Panc1 (cell line): ENCODE measurements at places on chromosomes 13 and 19. TPM values are rescaled to one million over a fixed set of nuclear protein-coding genes. Genes with fewer than 3 reads are reported as not detected.

GRCh38 chr19:39582442-39582841, 19.9 kb upstream of the LGALS13 start:
- DNase-seq, result no peak
- no peak overlapping the region for H3K27ac ChIP-seq
- H3K4me1 ChIP-seq, result no peaks in the 10 kb centered on the region
- no peak overlapping the region for H3K4me3 ChIP-seq
- no peaks in the 10 kb centered on the region for H3K36me3 ChIP-seq

- H3K36me3 ChIP-seq, result peaks cover 16% of the 10 kb centered on the region; the same call in 1 of the 2 replicates
- H3K4me3 ChIP-seq, result no peak overlapping the region
- no peaks in the 10 kb centered on the region for H3K27me3 ChIP-seq
- peak overlapping the region; percentile 99 for H3K27ac ChIP-seq
- H3K4me1 ChIP-seq, result peaks cover 99% of the 10 kb centered on the region
- no peak for DNase-seq
Measured at GRCh38 chr13:97278435-97279411, 56.6 kb downstream of the MBNL2 start.

DNA sequence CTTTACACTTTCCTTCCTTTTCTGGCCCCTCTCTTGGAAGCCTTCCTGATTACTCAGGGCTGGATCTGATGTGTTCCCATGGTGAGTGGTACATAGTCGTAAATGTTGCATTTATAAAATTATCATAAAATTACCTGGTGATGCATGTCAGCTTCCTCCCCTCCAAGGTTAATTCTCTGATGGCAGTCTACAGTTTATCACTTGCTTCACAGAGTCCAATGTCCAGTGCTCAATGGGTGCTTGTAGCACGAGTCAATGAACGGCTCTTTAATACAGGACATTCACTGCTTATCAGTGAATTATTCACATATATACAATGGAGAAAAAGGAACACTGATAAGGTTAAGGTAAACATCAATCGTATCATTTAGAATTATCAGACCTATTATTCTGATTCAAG, 27.0 kb upstream of the OXGR1 start:
- H3K27ac ChIP-seq, result peak overlapping the region; percentile 51; the same call in 1 of the 2 replicates
- H3K36me3 ChIP-seq, result no peaks in the 10 kb centered on the region
- H3K27me3 ChIP-seq, result no peaks in the 10 kb centered on the region
- no peak for DNase-seq
- H3K4me3 ChIP-seq, result no peak overlapping the region

DNA sequence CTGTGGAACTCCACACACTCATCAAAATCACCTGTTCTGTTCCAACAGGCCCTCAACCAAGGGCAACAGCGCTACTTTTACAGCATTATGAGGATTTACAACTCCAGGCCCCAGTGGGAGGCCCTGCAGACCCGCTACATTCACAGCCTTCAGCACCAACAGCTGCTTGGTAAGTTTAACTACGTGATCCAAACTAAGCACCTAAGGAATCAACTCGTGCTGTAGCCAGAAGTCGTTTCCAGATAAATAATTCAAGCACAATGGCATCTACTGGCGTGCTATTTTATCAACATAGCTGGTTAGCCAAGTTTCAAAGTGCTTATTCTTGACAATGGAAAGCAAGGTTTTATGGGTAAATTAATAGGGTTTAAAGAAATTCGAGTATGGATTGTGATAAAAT, 5.3 kb downstream of the FAM216B start:
- H3K36me3 ChIP-seq, result no peaks in the 10 kb centered on the region
- DNase-seq, result no peak
- H3K27ac ChIP-seq, result no peak overlapping the region
- H3K27me3 ChIP-seq, result no peaks in the 10 kb centered on the region
- H3K4me1 ChIP-seq, result no peaks in the 10 kb centered on the region

GRCh38 chr19:40716031-40716481, 630 bp downstream of the COQ8B start:
- H3K4me3 ChIP-seq, result peak overlapping the region; percentile 65
- H3K4me1 ChIP-seq, result peaks cover 11% of the 10 kb centered on the region
- peak overlapping the region; percentile 88 for H3K27ac ChIP-seq
- H3K27me3 ChIP-seq, result no peaks in the 10 kb centered on the region

DNA sequence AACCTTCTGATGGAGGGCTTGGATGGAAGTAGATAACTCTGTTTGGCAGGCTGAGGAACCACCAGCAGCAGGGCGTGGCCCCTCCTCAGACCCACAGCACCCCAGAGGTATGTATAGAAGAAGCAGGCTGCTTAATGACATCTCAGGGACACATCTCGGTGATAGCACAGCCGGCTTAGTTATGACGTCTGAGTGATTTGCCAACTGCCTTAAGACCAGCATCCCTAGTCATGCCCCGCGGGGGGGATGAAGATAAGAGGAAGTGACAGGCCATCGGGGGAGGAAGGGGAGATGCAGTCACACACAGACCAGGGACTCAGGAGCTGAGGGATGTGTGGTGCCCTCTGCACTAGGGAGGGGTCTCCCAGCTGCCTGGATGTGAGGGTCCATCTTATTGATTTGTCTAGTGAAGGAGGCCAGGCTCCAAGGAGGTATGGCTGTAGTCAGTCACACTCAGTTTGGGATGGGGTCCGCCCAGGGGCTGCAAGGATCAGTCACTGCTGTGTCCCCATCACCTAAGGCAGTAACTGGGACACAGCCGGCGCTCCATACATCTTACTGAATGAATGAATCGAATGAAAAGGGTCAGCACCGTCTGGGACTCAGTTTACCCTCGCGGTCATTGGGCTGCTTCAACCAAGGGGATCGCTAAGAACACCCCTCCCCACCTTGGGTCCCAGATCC, 19.2 kb upstream of the ERCC1 start:
- H3K4me3 ChIP-seq, result peak overlapping the region; percentile 71
- H3K4me1 ChIP-seq, result peaks cover 8% of the 10 kb centered on the region
- no peak for DNase-seq
- H3K27me3 ChIP-seq, result no peaks in the 10 kb centered on the region

GRCh38 chr13:77584106-77584505, 48.6 kb downstream of the SCEL start:
- H3K27ac ChIP-seq, result no peak overlapping the region
- no peaks in the 10 kb centered on the region for H3K27me3 ChIP-seq
- no peak for DNase-seq
- no peak overlapping the region for H3K4me3 ChIP-seq
- H3K4me1 ChIP-seq, result no peaks in the 10 kb centered on the region

GRCh38 chr19:40799558-40800338, 757 bp downstream of the EGLN2 start:
- peaks cover 2% of the 10 kb centered on the region; the same call in 1 of the 2 replicates for H3K36me3 ChIP-seq
- no peak for DNase-seq
- peak overlapping the region; percentile 65 for H3K4me3 ChIP-seq
- H3K4me1 ChIP-seq, result peaks cover 38% of the 10 kb centered on the region
- peak overlapping the region; percentile 85 for H3K27ac ChIP-seq
- no peaks in the 10 kb centered on the region for H3K27me3 ChIP-seq

DNA sequence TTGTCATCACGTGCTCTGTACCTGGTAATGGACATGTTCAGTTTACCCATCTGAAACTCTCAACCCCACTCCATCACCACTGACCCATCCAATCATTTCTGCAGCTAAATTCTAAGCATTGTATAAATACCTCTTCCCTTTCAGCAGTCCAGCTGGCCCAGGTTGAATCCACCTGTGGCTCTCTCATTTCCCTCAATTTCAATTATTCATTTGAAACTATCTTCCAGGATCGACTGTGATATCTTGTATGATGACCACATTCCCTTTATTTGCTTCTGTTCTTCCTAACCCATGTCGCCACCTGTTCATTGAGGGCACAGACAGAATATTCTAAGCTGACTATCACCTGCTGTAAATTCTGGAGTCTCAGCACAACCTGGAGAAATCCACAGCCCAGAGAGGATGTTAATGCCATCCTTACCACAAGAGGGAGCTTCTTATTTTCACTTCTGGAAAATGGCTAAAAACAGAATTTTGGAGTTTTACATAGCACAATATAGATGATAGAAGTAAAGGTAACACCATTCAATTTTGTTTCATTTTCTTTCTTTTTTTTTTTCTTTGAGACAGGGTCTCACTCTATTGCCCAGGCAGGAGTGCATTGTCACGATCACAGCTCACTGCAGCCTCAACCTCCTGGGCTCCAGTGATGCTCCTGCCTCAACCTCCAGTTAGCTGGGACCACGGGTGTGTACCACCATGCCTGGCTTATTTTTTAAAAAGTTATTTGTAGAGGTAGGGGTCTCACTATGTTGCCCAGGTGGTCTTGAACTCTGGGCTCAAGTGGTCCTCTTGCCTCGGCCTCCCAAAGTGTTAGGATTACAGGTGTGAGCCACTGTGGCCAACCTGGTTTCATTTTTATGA, 38.6 kb downstream of the ZNF823 start:
- no peaks in the 10 kb centered on the region for H3K36me3 ChIP-seq
- no peaks in the 10 kb centered on the region for H3K27me3 ChIP-seq
- no peak overlapping the region for H3K27ac ChIP-seq
- DNase-seq, result peak; percentile 12
- no peak overlapping the region for H3K4me3 ChIP-seq

GRCh38 chr19:50427997-50428425, 4.7 kb upstream of the MYBPC2 start:
- H3K4me3 ChIP-seq, result peak overlapping the region; percentile 36
- no peaks in the 10 kb centered on the region for H3K36me3 ChIP-seq
- DNase-seq, result no peak
- H3K27ac ChIP-seq, result no peak overlapping the region
- no peaks in the 10 kb centered on the region for H3K4me1 ChIP-seq

DNA sequence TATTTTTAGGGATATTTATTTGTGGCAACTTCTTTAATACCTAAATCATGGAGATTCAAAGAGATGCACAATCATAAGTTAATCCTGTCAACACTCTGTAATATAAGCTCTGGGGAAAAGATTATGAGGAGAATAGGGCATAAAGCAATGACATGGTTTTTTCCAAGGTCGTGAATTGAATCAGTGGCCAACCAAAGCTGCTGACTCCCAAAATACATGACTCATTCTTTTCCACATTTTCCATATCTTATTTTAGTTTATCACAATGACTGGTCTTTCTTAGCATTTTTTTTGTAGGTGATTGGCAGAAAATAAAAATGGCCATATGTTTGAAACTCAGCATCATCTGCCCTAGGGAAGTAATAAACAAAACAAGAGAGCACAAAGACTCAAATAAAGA, 28.5 kb upstream of the RBM26 start:
- H3K27ac ChIP-seq, result no peak overlapping the region
- H3K4me1 ChIP-seq, result no peaks in the 10 kb centered on the region
- no peak overlapping the region for H3K4me3 ChIP-seq
- DNase-seq, result no peak
- no peaks in the 10 kb centered on the region for H3K36me3 ChIP-seq
- H3K27me3 ChIP-seq, result no peaks in the 10 kb centered on the region

DNA sequence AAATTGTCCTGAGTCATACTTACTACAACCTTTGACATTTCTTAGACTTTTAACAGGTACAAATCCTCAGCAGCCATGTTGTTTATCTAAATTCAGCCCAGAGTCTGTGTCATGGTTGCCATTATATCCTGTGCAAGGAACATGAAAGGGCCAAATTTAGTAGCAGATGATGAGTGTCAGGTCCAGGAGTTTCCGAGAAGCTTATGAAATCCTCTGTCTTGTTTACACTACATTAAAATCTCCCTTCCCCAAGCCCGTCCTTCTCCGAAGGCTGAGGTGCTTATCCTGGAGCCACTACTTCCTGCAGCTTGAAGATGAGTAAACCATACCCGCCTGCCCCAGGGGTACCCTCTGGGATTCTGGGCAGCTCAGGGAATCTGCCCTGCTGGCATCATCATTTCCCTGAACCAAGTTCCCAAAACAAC, 102.6 kb upstream of the SERP2 start:
- H3K4me3 ChIP-seq, result no peak overlapping the region
- H3K27ac ChIP-seq, result no peak overlapping the region
- H3K4me1 ChIP-seq, result no peaks in the 10 kb centered on the region
- no peaks in the 10 kb centered on the region for H3K36me3 ChIP-seq

DNA sequence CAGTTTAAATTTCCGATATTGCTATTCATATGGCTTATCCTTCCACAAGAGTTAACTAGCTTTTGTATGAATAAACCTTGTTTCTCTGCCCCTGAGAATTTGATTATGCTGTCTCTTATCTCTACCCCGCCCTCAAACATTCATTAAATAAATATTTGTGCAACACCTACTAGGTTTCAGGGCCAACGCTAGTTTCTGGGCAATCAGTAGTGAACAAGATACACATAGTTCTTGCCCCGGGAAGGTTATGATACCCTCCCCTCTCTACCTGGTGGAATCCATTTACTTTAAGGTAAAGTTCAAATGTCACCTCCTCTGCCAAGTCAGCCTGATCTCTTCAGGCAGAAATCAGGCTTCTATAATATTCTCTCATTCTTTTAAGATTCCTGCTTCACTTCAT, 16.6 kb upstream of the USP12 start:
- peaks cover 29% of the 10 kb centered on the region for H3K4me1 ChIP-seq
- no peaks in the 10 kb centered on the region for H3K36me3 ChIP-seq
- H3K27me3 ChIP-seq, result no peaks in the 10 kb centered on the region
- H3K27ac ChIP-seq, result peak overlapping the region; percentile 8; the same call in 1 of the 2 replicates
- H3K4me3 ChIP-seq, result no peak overlapping the region

GRCh38 chr13:74625541-74625940, 491.3 kb upstream of the KLF12 start:
- no peak for DNase-seq
- no peak overlapping the region for H3K4me3 ChIP-seq
- no peaks in the 10 kb centered on the region for H3K4me1 ChIP-seq
- no peaks in the 10 kb centered on the region for H3K36me3 ChIP-seq
- no peaks in the 10 kb centered on the region for H3K27me3 ChIP-seq

GRCh38 chr19:1648920-1649541, 3.4 kb downstream of the TCF3 start:
- peaks cover 4% of the 10 kb centered on the region for H3K4me1 ChIP-seq
- H3K36me3 ChIP-seq, result no peaks in the 10 kb centered on the region
- no peak overlapping the region for H3K27ac ChIP-seq
- H3K27me3 ChIP-seq, result no peaks in the 10 kb centered on the region
- no peak for DNase-seq

- peak overlapping the region; percentile 90 for H3K27ac ChIP-seq
- H3K4me1 ChIP-seq, result peaks cover 5% of the 10 kb centered on the region
- H3K27me3 ChIP-seq, result no peaks in the 10 kb centered on the region
- DNase-seq, result no peak
Measured at GRCh38 chr13:30421093-30422053, 920 bp upstream of the UBE2L5 start.

DNA sequence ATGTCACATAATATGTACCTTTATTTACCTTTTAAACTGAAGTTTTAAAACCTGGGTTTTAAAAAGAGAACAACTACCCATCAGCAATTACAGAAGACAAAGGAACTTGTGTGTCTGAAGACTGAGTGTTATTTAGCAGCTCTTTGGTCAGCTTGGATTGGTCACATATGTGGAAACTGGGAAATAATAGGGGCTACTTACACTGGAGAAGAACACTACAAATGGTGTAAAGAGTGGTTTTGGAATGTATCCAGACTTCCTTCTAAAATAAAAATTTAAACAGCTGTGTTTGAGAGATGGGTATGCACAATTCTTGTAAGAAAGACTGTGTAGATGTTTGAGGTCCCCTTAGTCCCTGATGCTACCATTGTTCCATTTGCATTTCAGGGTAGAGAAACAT, 13.3 kb downstream of the TNFRSF19 start:
- H3K36me3 ChIP-seq, result no peaks in the 10 kb centered on the region
- DNase-seq, result no peak
- H3K27me3 ChIP-seq, result peaks cover 12% of the 10 kb centered on the region
- no peak overlapping the region for H3K27ac ChIP-seq
- H3K4me1 ChIP-seq, result no peaks in the 10 kb centered on the region

Gene FFAR1
- not detected for total RNA-seq

Gene PTGIR
- 0.08 TPM for total RNA-seq

Gene SDHAF1
- total RNA-seq, result 19.0 TPM

Gene ZC3H4
- total RNA-seq, result 42.7 TPM

Gene LRP3
- 28.6 TPM for total RNA-seq

Gene F10
- 0.18 TPM for total RNA-seq

Gene PRODH2
- not detected for total RNA-seq

Gene HSPH1
- 145 TPM for total RNA-seq

Gene ABHD8
- total RNA-seq, result 19.6 TPM

Gene RFPL4A
- total RNA-seq, result not detected

Gene CLIP3
- 4.7 TPM for total RNA-seq

Gene IL4I1
- total RNA-seq, result 1.5 TPM
